AG09309 (cell line): ENCODE measurements at places on chromosomes 12 and 14.
A peak's percentile ranks its signal among the peaks of the same experiment; 100 is the strongest.

- no peak for DNase-seq
Observed at GRCh38 chr12:111409403-111409779, 3.7 kb downstream of the SH2B3 start.

- DNase-seq: no peak
Observed at GRCh38 chr12:125773033-125773640, 707.9 kb downstream of the AACS start.

DNA sequence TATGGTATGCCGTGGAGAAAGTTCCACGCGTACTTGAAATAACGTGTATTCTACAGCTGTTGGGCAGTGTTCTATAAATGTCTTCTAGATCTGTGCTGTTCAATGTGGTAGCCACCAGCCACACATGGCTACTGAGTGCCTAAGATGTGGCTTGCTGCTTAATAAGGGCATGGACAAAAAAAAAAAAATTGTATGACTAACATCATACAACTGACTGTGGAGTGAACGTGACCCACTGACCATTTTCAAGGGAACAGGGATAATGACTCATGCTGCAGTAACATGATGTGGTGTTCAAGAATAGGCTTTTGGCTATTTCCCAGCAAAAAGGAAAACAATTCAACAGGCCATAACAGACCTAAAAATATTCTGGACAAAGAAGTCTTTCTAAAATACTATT, 13.0 kb downstream of the ATG14 start:
- DNase-seq: peak; percentile 83

DNA sequence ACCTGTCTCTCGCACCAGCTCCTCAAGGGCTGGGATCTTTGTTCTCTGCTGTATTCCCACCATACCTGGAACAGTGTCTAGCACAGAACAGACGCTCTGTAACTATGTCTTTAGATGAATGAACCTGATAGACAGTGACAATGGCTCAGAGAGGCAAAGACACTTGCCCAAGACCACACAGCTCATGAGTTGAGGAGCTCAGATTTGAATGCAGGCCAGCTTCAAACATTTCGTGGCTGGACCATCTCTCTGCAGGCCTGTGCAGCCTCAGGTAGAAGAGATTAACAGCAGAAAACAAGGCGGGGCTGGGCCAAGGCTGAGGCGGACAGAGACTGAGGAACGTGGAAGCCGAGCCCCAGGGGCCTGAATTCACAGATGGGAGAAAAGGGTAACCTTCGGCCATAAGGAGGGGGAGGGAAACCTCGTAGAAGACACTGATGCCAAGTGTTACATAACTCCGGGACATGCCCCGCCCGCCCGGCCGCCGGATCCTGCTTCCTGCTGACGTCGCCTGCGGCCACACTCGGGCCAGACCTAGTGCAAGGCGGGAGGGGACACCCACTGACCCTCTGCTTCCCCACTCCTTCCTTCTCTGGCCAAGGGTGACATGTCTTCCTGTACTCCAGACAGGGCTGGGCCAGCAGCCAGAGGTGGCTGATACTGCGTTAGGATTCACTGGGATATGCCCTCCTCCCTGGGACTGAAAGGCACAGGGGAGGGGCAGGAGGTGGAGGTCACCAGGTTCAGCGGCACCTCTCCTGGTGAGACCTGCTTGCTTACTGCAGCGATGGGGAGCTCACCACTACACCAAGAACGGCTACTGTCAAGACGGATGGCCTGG, 86.8 kb downstream of the RFLNA start:
- no peak for DNase-seq

GRCh38 chr12:117412465-117413188, 51.2 kb upstream of the NOS1 start:
- no peak for DNase-seq

DNA sequence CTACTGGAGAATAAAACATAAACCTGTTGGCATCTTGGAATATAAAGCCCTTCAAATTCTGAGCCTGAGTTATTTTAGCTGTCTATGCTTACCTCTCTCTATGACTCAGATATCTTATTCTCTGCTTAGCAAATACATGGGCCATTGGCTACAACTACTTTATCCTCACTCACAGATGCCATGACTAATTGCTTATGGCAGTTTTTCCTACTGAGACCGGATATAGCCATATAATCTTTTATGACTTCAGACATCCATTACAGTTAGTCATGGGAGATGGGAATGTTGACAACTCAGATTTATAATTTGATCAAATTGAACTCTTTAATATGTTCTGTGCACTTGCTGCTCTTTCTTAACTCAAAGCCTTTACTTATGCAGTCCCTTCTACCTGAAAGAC, 502.4 kb upstream of the ATP2B1 start:
- DNase-seq: peak; percentile 71

- DNase-seq: no peak
Observed at GRCh38 chr14:80570930-80571298, 359.6 kb upstream of the DIO2 start.

DNA sequence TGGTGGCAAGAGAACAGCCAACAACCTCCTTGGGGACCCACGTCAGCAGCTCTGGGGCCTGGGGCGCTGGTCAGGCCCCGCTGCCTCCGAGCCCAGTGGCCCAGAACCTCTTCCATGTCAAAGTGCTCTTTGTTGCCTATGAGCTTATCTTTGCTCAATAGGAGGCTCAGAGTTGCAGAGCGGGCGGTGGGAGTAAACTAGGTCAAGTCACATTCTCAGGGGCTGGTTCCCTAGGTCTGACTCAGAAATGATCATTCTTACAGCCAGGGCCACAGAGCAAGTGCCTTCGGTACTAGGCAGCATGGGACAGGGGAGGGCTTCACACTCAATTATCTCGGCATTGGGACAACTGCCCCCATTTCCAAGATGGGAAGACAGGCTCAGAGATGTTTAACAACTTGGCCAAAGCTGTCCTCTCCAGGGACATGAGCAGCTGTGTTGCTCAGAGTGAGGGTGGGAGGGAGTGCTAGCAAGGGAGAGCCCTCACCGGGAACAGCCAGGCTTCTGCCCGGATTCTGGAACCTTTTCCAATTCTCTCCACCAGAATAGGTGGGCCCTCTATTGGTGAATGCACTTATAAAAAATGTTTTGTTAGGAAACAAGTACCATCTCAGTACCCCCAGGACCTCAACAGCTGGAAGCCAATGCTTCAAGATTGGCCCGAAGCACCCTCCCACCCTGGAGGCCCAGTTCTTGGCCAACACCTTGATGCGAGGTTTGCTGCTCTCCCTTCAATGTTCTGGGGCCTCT, 11.9 kb downstream of the SLC25A29 start:
- DNase-seq: no peak

- DNase-seq: no peak
Observed at GRCh38 chr14:75453817-75454434, 26.1 kb downstream of the JDP2 start.

DNA sequence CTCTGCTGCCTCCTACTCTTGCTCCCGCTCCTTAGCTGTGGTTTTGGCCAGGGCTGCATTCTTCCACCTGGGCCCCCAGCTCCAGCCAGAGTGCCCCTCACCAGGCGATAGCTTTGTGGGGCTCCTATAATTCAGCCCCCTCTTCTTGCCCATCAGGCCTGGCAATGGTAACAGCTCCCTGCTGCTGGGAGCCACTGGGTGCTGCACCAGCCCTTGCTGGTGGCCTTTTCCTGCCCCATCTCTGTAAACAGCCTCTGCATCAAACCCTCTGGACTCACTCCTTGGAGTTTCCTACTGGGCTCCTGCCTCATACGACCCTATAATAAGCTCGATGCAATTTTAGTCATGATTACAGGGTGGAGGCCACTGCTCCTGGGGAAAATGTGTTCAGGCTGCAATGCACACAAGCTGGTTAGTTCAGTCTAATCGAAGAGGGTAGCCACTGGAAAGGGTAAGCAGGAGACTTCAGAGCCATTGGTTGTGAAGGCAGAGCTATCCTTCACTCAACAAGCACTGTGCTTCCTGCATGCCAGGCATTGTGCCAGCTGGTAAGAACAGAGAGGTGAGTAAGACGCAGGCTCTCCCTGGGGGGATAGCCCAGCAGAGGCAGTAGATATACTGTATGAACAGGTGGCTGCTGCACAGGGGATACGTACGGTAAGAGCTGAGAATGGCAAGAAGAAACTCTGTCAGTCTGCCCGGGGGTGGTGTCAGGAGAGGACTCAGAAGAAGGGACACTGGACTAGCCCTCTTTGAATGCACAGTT, 24.7 kb downstream of the CLMN start:
- no peak for DNase-seq

- DNase-seq: no peak
Observed at GRCh38 chr12:20211541-20211940, 156.8 kb upstream of the PDE3A start.

DNA sequence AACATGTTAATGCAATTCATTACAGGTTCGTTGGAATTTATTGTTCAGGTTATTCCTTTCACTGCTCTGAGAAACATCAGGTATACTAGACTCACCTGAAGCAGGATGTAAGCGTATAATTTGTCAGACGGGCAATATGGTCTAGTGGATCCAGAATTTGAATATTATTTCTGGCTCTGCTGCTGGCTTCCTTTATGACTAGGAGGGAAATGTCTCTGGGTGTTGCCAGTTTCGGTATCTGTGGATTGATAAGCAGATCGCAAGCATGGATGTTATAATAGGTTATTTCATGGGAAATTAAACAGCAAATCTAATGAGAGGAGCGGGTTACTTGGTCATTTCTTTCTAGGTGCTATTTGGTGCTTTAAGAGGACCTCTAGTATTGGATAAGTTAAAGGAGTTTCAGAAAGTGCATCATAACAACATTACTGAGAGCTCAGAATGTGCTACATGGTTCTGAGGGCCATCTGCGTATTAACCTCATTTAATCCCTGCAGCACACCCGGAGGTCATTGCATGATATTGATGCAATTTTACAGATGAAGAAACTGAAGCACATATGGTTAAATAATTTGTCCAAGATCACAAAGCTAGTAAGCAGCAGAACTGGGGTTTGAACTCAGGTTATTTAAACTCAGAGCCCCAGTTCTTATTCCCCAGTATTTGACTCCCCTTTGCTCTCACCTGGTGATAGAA, 47.3 kb upstream of the BCAT1 start:
- DNase-seq: no peak

DNA sequence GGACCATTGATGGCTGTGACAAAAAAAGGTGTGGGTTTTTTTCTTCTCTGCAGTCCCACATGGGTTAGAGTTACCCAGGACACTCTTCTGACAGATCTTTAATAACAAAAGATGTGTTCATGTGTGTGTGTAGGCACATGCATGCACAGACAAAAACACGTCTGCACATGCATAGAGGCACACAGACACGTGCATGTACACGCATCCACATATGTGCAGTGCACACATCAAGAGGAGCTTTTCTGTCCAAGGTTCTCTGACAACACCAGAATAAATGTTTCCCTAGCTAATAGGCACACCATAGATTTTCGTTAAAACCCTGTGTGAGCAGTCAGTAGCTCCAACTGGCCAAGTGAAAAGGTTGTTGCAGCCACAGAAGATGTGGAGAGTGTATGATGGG, 2.8 kb upstream of the MYL2 start:
- DNase-seq: no peak

DNA sequence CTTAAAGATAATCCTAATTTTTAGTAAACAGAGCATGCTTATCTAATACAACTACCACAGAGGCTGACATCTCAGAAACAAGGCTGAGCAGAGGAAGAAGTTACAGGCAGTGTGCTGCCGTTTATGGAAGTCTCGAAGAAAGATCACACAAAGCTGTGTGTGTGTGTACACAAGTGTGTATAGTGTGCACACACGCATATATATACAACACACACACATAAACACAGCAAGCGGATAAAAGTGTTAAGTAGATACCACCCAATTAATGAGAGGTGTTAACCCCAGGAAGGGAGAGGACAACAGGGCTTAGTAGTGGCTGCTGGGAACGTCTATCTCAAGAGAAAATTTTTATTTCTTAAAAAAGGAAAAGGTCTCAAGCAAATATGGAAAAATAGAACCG, 15.3 kb downstream of the CCDC88C start:
- DNase-seq: no peak

GRCh38 chr12:52980650-52981423, 25.4 kb upstream of the EIF4B start:
- DNase-seq: peak; percentile 59

DNA sequence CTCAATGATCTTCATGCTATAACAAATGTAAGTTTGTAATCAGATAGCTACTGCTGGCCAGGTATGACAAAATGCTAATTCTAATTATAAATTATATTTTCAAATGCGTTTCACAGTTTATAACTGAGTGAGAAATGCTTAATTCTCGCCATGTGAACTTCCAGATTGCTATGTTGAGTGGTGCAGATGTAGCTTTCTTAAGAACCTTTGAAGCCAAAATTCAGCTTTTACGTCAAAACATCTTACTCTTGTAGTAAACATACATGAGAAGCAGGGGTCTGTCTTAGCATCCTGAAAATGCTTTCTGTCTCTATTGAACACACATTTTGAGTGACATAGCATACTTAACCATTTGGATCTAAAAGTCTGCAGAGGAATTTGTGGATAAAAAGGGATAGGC, 176.5 kb upstream of the PRICKLE1 start:
- no peak for DNase-seq

GRCh38 chr12:90262251-90262650, 553.6 kb upstream of the ATP2B1 start:
- no peak for DNase-seq

- peak; percentile 61 for DNase-seq
Observed at GRCh38 chr12:21818627-21819026, 44.1 kb upstream of the KCNJ8 start.
